Hematopoietic multipotent progenitor cell treated with erythropoietin and hydrocortisone succinate and interleukin-3 and kit ligand, for 6 days (in vitro differentiated cells): ENCODE measurements at places on chromosomes 16 and 17.
A peak's percentile ranks its signal among the peaks of the same experiment; 100 is the strongest.

DNA sequence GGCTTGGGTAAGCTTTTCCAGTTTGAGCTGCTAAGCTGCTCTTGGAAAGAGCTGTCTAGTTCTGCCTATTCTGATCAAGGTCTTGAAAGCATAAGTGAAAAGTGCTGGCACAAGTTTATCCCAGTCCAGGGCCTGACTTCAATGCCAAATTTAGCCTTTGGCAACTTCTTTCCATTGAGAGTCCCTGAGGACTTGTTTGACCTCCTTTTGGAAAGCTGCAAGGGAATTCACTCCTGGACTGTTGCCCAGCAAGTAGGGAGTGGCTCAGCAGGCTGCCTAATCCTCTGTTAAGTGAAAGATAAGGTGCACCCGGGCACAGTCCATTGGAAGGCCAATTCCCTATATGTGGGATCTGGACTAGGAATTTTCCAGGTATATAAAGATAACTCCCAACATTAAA lies 16.0 kb upstream of the TANC2 start:
- DNase-seq = no peak

DNA sequence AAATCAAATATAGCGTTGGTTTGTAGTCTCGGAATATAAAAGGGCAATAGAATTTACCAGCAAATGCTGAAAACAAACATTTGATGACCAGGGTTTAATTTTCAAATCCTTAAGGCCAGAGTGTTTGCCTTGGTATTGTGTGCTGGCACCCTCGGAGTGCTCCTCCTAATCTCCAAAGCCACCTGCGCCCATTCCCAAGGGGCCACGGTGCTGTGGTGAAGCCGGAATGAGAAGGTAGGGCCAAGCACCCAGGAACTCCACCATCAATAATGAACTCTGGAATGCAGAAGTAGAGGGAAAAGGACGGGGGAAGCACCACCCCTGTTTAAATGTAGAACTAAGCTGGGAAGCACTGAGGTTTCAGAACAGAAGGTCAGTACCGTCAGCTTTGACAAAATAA lies 51.9 kb downstream of the COG7 start:
- no peak for DNase-seq

DNA sequence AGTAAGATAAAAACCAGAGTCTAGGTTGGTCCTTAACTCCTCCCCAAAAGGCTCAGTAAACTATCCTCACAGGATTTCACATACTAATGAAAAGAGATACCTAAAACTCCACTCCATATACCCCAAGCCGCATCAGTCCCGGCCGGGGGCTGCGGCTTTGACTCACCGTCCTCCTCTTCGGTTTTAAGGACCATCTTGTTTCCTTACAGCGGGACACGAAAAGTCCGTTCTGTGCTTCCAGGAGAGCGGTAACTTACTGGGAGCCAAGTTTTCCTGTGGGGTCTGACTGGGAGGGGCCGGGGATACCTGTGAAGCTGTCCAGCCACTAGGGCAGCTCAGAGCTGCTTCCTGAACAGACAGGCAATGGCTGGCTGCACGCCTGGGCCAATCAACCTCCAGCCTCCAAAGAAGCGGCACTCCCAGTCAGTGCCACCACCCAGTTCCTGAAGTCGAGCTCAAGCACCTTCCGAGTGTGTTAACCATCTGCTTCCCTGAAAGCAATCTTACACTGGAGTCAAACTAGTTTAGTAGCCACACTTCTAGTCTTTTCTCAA lies 45.5 kb downstream of the CYTH1 start:
- DNase-seq = peak; percentile 83

DNA sequence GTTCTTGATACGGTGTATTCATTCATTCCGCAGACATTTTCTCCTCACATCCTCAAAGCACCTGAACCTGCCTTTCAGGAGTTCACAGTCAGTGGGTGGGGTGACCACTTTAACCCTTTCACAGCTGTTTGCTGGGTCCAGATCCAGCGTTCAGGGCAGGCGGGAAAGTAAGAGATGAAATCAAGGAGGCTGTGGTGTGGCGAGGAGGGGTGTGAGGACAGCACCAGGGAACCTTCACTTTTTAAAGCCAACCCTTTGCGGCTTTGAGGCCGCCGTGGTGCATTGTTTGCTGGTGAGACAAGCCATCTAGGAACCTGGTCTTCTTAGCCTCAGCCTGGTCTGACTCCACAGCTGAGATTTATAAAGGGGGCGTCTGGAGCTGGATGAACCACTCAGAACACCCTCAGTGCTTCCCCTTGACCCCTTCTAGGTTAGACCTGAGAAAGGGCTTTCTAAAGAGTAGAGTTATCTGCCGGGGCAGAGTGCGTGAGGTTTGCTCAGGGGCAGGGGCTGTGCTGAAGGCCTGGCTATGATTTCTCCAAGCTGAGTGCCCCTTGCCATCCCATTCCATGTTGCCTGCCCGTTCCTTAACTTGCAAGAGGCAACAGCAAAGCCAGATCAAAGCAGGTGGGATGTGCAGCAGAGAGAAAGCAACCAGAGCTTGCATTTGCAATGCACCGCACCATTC lies 933 bp downstream of the CCR7 start:
- DNase-seq = no peak

DNA sequence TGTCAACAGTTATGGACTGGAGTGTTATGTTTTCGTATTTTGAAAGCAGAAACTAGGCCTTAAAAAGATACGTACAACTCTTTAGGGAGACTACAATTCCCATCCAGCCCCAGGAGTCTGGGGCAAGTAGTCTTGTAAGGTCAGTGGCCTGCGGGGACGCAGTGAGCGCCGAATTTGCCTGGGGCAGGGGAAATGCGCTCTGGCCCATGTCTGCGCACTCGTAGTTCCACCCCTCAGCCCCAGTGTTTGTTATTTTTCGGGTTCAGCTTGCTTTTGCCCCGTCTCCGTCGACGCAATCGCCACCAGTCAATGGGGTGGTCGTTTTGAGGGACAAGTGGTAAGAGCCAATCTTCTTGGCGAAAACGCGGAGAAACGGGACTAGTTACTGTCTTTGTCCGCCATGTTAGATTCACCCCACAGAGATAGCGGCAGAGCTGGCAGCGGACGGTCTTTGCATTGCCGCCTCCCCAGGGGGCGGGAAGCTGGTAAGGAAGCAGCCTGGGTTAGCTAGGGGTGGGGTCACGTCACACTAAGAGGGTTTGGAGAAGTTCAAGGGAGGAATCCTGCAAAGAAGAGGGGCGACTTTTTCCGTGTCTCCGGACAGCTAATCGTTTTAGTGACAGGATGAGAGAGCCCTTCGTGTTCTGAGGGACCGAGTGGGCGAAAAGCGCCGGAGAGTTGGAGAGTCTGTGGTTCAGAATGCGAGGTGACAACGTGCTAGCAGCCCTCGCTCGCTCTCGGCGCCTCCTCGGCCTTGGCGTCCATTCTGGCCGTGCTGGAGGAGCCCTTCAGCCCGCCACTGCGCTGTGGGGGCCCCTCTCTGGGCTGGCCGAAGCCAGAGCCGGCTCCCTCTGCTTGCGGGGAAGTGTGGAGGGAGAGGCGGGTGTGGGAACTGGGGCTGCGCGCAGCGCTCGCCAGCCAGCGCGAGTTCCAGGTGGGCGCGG lies 1.1 kb upstream of the BRCA1 start:
- DNase-seq = peak; percentile 24

DNA sequence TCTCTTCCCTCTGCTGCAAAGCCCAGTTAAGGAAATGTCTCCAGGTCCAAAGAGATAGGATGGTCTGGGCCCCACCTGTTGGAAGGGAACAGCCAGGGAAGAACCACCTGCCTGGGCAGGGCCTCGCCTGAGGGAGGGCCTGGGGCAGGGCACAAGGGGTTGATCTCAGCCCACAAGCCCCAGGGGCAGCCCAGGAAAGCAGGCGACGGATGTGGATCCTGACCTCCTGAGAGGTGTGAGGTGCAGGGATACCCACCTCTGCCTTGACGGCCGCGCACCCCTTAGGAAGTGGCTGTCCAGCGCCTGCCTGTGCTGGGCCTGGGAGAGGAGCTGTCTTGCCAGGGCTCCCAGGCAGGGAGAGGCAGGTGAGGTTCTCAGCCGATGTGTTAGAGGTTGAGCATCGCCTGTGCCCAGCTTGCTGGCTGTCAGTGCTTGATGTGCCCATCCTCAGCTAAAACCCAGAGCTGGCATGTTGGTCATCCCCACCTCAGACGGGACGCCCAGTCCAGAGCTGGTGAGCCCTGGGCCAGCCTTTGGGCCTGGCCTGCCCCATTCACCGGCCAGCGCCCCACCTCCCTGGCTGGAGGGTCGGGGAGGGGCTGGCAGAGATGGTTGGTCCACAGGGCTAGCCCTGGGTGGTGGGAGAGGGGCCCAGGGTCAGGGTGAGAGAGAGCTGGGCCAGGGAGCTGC lies 434 bp downstream of the CEMP1 start:
- DNase-seq = no peak

- DNase-seq = no peak
Observed at GRCh38 chr16:86222547-86222946, 287.8 kb upstream of the FOXF1 start.
